ENCODE measurements at places on chromosomes 2 and 18. TPM values are rescaled to one million over a fixed set of nuclear protein-coding genes. Genes with fewer than 3 reads are reported as not detected.

DNA sequence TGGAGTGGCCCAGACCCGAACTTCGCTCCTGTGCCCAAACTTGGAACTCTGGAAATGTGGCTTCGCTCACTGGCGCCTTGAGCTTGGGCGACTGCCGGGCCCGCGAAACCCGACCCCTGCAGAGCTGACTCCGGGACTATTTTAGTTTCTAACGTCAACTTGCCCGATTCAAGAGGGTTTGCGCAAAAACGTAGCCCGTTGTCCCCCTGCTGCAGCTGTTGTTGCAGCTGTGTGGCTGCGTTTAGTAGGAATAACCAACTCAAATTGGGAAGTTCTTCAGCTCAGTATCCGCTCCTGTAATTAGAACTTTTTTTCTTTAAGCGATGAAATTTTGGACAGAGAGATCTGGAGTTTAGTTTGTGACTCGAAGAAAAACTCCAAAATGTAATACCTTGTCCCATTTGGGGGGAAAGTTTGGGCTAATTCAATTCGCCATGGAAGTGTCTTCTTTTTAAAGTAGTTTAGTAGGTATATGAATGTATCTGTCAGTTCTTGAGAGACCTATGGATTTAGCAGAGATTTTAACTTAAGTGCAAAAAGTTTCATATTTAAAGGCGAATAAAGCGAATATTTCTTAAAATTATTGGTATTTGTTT, 559 bp downstream of the MYL12A start:
- no peak for DNase-seq

DNA sequence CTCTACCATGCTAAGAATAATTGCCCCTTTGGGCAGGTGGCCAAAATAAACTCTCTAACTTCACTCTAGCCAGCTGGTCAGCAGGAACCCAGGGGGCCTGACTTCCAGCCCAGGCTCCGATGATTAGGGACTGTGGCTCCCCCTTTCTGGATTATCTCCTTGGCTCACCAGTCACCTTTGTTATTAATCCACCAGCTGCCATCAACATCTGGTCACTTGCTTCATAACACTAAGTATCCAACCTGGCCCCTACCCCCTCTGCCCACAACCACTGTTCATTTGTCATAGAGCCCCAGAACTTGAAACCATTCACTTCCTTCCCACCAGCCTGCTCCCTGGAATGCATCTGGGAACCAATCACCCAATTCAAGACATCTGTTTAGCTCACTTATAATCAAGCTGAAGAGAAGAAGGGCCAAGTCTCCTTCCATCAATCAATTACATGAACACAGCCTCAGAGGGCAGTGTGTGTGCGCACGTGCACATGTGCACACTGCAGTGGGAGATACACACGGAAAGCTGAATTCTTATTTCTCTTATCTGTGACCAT, 215.1 kb downstream of the ALK start:
- no peak for DNase-seq

GRCh38 chr18:75201282-75202270, 7.4 kb downstream of the PTGR3 start:
- DNase-seq = no peak

DNA sequence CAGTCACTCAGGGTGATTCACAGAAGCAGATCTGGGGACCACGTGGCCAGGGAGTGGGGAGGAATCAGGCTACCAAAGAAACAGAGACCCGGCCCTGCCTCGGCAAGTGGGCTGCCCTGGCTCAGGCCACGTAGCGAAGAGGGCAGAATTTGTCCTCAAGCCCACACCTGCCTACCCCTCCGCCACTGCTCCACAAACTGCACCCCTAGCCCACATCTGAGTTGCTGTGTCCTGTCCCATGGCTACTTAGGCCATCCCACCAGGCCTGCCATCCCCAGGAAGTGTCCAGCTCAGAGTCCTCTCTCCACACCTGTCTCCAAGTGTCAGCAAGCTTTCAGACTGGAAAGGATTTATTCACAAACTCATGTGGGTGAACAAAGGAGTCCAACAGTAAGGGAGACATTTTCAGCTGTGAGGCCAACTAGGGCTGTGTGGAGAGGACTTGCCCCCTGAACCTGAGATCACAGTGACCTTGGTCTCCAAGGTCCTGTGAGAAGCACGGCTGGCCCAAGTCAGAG, 31.7 kb upstream of the ASPRV1 start:
- no peak for DNase-seq

DNA sequence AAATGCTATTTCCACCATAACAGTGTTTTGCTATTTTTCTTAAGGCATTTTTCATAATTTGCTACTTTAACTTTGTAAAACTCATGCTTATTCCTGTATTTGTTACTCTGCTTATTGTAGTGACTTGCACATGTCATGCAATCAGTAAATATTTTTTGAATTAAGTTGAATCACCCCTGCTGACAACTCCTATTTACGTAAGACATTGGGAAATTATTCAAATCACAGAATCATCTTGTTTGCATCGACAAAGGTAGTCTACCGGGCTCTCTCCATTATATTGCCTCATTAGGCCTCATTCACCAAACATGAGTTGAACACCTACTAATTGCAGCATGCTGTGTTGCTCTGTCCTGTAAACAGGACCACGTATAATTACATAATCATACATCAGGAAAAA, 478.5 kb upstream of the ZEB2 start:
- no peak for DNase-seq

GRCh38 chr18:50410008-50410407, 35.2 kb downstream of the SKA1 start:
- no peak for DNase-seq

DNA sequence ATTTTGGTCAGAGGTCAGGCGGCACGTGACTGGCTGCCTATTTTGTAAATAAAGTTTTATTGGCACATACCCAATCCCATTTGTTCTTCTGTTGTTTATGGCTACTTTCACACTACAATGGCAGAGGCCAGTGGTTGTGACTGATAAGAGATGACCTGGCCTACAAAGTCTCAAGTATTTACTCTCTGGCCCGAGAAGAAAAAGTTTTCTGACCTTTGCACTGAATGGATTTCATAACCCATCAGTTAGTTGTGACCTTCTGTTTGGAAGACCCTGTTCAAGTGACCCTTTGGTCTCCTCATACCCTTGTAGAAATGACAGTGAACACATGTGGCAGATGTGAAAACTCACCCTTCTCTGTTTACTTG, 121.4 kb upstream of the MGAT5 start:
- no peak for DNase-seq

DNA sequence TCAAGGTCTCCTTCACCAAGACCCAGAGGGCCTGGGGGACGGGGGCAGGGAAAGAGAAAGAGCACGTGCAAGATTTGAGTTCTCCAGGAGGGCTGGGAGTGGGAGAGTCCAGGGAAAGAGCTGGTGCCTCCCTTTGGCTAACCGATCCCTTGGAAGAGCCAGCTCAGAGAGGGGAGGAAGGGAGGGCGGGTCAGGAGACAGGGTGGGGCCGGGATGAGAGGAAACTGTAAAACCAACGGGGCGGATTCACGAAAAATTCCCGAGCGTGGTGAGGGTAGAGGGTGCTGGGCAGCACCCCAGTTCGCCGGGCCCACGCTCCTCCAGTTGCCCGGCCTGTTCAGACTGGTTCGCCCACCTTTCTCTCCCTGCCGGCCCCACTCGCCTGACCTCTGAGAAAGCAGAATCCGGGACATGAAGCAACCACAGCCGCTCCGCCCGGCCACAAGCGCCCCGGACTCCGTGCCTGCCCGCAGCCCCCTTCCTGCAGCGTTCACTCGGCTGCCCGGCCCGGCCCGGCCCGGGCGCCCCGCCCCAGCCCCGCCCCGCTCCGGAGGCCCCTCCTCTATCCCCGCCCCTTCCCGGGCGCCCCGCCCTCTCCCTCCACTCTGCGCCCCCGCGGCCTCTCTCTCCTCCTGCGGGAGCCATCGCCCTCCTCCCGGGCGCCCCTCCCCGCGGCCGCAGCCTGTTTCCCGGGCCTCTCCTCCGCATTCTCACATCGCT, 230.9 kb upstream of the SMAD2 start:
- no peak for DNase-seq

DNA sequence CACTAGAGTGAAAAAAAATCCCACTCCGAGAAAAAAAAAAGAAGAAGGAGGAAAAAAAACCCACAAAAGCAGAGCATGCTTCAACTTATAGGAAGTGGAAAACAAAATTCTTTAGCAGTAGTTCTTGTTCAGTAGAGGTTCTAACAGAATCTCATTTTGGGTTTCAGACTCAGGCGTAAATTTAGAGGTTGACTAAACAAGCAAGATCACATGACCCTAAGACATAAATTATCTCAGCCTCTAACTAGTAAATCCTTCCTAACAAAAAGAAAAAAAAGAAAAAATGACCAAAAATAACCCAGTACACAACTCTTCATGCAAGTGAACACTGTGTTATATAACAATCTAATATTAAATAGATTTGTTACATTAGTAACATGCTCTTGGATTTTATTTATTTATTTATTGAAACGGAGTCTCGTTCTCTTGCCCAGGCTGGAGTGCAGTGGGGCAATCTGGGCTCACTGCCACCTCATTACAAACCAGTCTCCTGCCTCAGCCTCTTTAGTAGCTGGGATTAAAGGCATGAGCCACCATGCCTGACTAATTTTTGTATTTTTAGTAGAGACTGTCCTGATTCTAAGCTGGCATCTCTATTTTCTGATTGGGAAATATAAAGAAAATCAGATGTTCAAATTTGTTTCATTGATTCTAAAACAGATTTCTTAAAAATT, 35.4 kb downstream of the PPP4R3B start:
- DNase-seq = no peak

DNA sequence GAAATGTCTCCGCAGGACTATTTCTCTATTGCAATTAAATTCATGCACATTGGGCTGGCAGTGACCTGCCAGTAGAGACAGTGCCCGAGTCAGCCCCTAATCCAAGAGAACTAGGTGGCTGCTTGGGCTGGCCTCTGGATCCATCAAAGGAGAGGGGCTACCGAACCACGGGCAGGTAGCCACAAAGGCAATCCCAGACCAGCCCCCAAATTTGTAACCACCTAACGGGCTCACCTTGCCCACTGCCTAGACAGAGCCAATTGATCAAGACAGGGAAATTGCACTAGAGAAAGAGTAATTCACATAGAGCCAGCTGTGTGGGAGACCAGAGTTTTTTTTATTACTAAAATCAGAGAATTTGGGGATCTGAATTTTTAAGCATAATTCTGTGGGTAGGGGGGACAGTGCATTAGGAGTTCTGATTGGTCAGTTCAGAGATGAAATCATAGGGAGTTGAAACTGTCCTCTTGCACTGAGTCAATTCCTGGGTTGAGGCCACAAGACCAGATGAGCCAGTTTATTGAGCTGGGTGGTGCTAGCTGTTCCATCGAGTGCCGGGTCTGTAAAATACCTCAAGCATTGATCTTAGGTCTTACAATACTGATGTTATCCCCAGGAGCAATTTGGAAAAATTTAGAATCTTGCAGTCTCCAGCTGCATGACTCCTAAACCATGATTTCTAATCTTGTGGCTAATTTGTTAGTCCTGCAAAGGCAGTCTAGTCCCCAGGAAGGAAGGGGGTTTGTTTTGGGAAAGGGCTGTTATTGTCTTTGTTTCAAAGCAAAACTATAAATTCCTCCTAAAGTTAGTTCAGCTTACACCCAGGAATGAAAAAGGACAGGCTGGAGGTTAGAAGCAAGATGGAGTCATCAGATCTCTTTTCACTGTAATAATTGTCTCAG, 260.4 kb upstream of the SP5 start:
- DNase-seq = no peak

DNA sequence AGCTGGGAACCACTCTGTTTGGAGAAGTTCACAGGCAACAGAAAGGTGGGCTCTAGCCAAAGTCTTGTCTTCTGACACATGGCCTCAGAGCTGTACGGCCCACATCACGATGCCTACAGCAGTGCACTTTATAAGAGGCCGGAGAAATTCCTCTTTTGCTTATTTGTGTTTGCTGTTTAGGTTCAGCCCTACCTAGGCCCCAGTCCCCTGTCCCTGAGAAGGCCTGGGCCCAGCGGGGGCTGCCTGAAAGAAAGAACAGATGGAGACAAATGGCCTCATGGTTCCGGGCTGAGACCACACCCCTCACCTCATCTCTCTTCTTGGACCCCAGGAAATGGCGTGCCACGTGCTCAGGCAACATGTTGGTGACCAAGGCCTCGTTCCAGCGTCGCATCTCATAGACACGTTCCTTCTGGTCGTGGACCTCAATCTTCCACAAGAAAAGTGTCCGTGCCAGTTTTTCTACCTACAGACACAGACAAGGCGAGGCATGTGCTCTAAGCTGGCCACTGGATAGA, 30.9 kb downstream of the CENPO start:
- DNase-seq = no peak

- DNase-seq = no peak
Measured at GRCh38 chr18:77635451-77635850, 385.8 kb downstream of the GALR1 start.

DNA sequence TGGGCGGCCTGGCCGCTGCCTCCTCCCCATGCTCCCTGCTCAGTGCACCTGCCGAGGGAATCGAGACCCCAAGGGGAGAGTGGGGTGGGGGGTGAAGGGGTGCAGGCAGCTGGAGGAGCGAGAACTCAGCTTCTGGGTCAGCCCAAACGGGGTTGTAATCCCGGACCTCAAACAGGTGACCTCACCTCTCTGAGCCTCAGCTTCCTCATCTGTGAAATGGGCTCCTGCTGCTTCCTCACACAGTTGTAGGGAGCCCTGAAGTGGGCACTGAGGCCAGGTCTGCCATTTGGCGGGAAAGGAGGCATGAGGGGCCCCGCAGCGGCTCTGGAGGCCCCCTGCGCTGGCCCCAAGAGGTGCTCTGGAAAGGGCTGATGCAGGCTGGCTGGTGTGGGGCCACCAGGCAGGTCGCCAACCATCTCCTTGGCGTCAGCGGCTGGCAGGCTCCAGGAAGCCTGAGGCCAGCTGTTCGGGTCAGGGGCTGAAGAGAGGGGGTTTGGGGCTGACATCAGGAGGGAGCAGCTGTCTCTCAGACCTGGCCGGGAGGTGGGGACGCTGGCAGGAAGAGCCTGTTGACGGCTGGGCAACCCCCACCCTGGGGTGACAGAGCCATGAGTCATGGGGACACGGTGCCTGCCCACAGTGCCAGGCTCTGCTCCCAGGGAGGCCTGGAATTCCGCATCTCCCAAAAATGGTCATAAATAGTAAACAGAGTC, 4.9 kb downstream of the KLHL30 start:
- peak; percentile 38 for DNase-seq

GRCh38 chr2:201959198-201959597, 74.5 kb upstream of the FZD7 start:
- DNase-seq = no peak

GRCh38 chr2:60468382-60469085, 84.9 kb downstream of the BCL11A start:
- DNase-seq = no peak

GRCh38 chr2:169438466-169439072, 40.7 kb upstream of the BBS5 start:
- DNase-seq = no peak

The SGPP2 gene
- 0.05 TPM for total RNA-seq

The HTR2B gene
- not detected for total RNA-seq

The GAD1 gene
- total RNA-seq = 12.5 TPM

The SPATA3 gene
- total RNA-seq = not detected

The ERFE gene
- total RNA-seq = 10.3 TPM

The ACSL3 gene
- 85.2 TPM for total RNA-seq

The TEKT4 gene
- total RNA-seq = 0.26 TPM

The PECR gene
- total RNA-seq = 16.5 TPM

The ARL6IP6 gene
- 38.9 TPM for total RNA-seq

The IL37 gene
- not detected for total RNA-seq

The TIGD1 gene
- total RNA-seq = 5.1 TPM

Data from Panc1 (cell line).